Fibroblast of lung (primary cell): ENCODE measurements at places on chromosomes 1 and 21. TPM values are rescaled to one million over a fixed set of nuclear protein-coding genes. Genes with fewer than 3 reads are reported as not detected.

OLIG2 gene
- total RNA-seq = not detected in 2 replicates

ARHGEF19 gene
- 3.3 and 3.6 TPM in 2 replicates for total RNA-seq

PSMA5 gene
- 39.0 and 41.0 TPM in 2 replicates for total RNA-seq

CCDC27 gene
- total RNA-seq = not detected in 2 replicates

PPFIA4 gene
- 4.3 and 4.6 TPM in 2 replicates for total RNA-seq

POU3F1 gene
- under 0.01 TPM in 1 of 2 replicates, not detected in the other for total RNA-seq

IFI44L gene
- total RNA-seq = 2.1 TPM in 2 replicates

GLRX2 gene
- total RNA-seq = 3.3 and 15.9 TPM in 2 replicates

MAN1C1 gene
- total RNA-seq = 14.6 and 17.7 TPM in 2 replicates

SLC35F3 gene
- not detected in 2 replicates for total RNA-seq

PGBD5 gene
- total RNA-seq = 0.17 and 0.51 TPM in 2 replicates

CFHR4 gene
- total RNA-seq = not detected in 2 replicates

GRCh38 chr1:215215846-215216245 is 133.3 kb downstream of the KCNK2 start:
- H3K36me3 ChIP-seq = no peaks in the 10 kb centered on the region
- no peaks in the 10 kb centered on the region for H3K27me3 ChIP-seq
- H3K4me3 ChIP-seq = no peak overlapping the region
- H3K4me1 ChIP-seq = no peaks in the 10 kb centered on the region
- no peak overlapping the region for H3K27ac ChIP-seq
- no peak for DNase-seq

GRCh38 chr1:17214876-17215544 is 10.1 kb downstream of the PADI1 start:
- no peaks in the 10 kb centered on the region for H3K4me1 ChIP-seq
- no peak for DNase-seq
- H3K27ac ChIP-seq = no peak overlapping the region
- no peak overlapping the region for H3K4me3 ChIP-seq
- H3K36me3 ChIP-seq = no peaks in the 10 kb centered on the region
- peaks cover 22% of the 10 kb centered on the region for H3K27me3 ChIP-seq

GRCh38 chr1:108828074-108828961 is 28.6 kb downstream of the AKNAD1 start:
- H3K4me3 ChIP-seq = no peak overlapping the region
- H3K36me3 ChIP-seq = no peaks in the 10 kb centered on the region
- H3K27ac ChIP-seq = peak overlapping the region; percentile 91
- peaks cover 24% of the 10 kb centered on the region for H3K4me1 ChIP-seq

DNA sequence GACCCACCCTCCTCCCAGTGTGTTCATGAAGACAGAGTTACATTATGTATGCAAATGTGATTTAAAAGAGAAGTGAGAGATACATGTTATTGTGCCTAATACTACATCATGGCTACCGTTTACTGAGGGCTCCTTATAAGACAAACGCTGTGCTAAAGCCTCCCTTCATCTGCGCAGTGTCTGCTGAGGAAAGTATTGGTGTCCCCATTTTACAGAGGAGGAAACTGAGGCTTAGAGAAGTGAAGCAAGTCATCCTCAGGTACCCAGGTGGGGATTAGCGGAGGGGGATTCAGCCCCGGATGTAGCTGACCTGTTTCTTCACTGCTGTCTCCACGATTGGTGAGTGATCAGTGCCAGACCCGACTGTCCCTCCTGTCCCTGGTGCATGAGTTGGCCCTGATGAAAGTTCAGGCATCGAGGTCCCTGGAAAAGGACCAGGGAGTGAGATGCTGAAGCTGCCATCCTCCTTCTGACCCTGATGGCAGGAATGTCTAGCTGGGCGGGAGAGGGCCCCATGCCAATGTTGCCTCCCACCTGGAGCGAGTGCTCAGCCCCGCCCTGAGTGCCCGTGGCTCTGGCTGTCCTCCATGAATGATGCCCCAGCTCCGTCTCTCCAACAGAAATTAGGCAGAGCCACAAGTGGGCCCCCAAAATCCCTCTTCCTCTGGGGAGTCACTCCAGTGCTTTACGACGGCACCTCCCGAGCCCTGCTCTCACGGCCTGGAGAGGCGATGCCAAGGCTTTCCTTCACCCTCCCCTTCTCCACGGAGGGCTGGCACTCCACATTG is 204.7 kb downstream of the KAZN start:
- no peaks in the 10 kb centered on the region for H3K27me3 ChIP-seq
- no peaks in the 10 kb centered on the region for H3K36me3 ChIP-seq
- DNase-seq = no peak

DNA sequence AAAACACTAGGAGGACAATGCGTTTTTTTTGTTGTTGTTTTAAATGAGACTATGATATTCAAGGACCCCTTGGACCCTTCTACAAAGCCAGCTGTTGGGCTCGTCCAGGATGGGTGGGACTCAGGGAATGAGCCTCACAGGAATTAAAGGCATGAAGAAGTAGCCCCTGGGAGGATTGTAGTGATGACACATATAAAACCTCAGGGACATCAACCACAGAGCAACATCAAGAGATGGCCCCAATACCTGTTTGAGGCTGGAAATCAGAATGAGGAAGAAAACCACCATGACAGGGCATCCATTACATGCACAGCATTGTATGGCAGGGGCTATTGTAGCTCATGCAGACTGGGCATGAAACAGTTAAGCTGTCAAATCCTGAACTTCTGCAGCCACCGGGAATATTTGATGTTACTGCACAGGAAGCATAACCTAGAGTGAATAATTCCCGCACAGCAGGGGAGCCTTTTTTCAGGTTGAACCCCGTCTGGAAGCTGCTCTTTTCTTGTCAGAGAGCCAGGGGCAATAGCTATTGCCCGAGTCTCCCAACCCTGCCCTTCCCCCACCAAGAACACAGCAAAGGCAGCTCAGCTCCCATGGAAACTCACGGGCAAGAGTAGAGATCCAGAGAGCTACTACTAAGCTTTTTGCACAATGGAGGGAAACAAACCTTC is 140.2 kb upstream of the FGGY start:
- H3K36me3 ChIP-seq = no peaks in the 10 kb centered on the region
- H3K4me3 ChIP-seq = no peak overlapping the region
- H3K27ac ChIP-seq = no peak overlapping the region
- no peaks in the 10 kb centered on the region for H3K27me3 ChIP-seq
- peaks cover 7% of the 10 kb centered on the region for H3K4me1 ChIP-seq

GRCh38 chr1:219324629-219325367 is 151.1 kb downstream of the LYPLAL1 start:
- H3K36me3 ChIP-seq = no peaks in the 10 kb centered on the region
- H3K4me1 ChIP-seq = peaks cover 17% of the 10 kb centered on the region
- peak overlapping the region; percentile 58 for H3K27ac ChIP-seq
- no peak overlapping the region for H3K4me3 ChIP-seq

- peaks cover 1% of the 10 kb centered on the region for H3K36me3 ChIP-seq
- no peaks in the 10 kb centered on the region for H3K27me3 ChIP-seq
- H3K27ac ChIP-seq = no peak overlapping the region
- no peaks in the 10 kb centered on the region for H3K4me1 ChIP-seq
- DNase-seq = no peak
Measured at GRCh38 chr1:226981386-226981817, 41.3 kb downstream of the COQ8A start.

- no peaks in the 10 kb centered on the region for H3K4me1 ChIP-seq
- H3K36me3 ChIP-seq = no peaks in the 10 kb centered on the region
- DNase-seq = no peak
Measured at GRCh38 chr1:29388884-29389283, 152.6 kb downstream of the PTPRU start.

GRCh38 chr1:185402930-185403329 is 85.9 kb upstream of the IVNS1ABP start:
- no peaks in the 10 kb centered on the region for H3K27me3 ChIP-seq
- H3K4me3 ChIP-seq = no peak overlapping the region
- H3K27ac ChIP-seq = no peak overlapping the region

- no peak overlapping the region for H3K4me3 ChIP-seq
- DNase-seq = no peak
- H3K27ac ChIP-seq = no peak overlapping the region
- H3K4me1 ChIP-seq = peaks cover 29% of the 10 kb centered on the region
Measured at GRCh38 chr1:221714227-221715152, 27.4 kb downstream of the DUSP10 start.

DNA sequence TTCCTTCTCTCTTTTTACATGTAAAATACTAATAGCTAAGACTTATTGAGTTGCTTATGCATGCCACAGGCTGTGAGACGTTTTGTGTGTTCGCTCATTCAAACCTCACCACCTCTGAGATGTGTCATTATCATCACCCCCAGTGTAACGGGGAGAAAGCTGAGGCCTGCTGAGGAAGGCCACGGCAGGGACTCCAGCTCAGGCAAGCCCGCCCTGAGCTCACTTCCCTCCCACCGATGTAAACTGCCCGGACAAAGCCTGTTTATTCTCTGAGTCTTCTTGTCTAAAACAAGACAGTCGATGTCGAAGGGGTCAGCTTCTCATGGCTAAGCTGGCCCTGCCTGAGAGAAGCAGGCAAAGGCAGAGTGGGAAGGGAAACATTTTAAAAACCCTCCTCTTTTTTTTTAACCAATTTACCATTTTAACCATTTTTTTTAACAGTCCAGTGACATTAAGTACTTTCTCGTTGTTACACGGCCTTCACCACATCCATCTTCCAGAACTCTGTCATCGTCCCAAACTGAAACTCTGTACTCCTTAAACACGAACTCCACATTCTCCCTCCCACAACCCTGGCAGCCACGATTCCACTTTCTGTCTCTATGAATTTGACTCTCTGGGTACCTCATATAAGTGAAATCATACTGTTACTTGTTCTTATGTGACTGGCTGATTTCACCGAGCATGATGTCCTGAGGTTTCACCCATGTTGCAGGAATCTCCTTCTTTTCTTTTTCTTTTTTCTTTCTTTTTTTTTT is 204.8 kb upstream of the GALNT2 start:
- no peaks in the 10 kb centered on the region for H3K4me1 ChIP-seq
- H3K27ac ChIP-seq = no peak overlapping the region
- H3K27me3 ChIP-seq = no peaks in the 10 kb centered on the region
- no peak overlapping the region for H3K4me3 ChIP-seq
- peak; percentile 20 for DNase-seq

- peaks cover 5% of the 10 kb centered on the region for H3K4me1 ChIP-seq
Measured at GRCh38 chr1:108504447-108504846, 54.3 kb downstream of the NBPF6 start.

- no peaks in the 10 kb centered on the region for H3K36me3 ChIP-seq
- H3K4me3 ChIP-seq = no peak overlapping the region
- no peak overlapping the region for H3K27ac ChIP-seq
- H3K27me3 ChIP-seq = peaks cover 45% of the 10 kb centered on the region
- no peak for DNase-seq
Measured at GRCh38 chr1:20367626-20368025, 77.0 kb downstream of the VWA5B1 start.

DNA sequence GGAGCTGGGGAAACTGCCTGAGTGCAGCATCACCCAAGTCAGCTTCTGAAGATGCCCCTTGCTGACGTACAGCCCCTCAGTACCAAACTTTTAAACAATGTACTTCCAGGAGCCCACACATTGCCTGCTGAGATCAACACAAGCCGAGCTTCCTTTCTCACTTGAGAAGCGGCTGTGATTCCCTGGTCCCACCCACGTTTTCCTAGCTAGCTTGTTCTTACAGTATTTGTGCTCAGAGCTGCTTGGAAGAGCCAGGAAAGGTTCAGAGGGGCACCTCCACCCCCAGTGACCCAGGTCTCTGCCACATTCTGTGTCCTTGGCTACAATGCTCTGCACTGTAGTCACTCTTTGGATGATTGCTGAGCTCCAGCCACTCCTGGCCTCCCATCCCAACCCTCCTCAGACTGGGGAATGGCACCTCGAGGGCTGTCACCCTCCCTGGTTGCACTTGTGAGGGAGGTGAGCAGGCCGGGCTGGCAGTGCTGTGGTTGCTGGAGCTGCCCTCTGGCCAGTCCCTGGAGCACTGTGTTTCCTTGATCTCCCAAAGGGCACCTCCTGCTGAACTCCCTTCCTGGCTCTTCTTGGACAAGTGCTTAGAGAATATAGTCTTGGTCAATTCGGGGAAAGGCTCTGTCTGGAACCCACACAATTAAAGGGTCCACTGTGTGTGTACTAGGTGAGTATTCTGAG is 355.1 kb downstream of the AJAP1 start:
- no peaks in the 10 kb centered on the region for H3K4me1 ChIP-seq
- H3K27me3 ChIP-seq = no peaks in the 10 kb centered on the region
- no peak overlapping the region for H3K27ac ChIP-seq
- no peaks in the 10 kb centered on the region for H3K36me3 ChIP-seq
- no peak for DNase-seq
- no peak overlapping the region for H3K4me3 ChIP-seq

- DNase-seq = no peak
- no peaks in the 10 kb centered on the region for H3K27me3 ChIP-seq
- H3K4me1 ChIP-seq = peaks cover 49% of the 10 kb centered on the region
- no peak overlapping the region for H3K27ac ChIP-seq
- H3K36me3 ChIP-seq = no peaks in the 10 kb centered on the region
Measured at GRCh38 chr1:201758499-201759050, 70.4 kb upstream of the IPO9 start.

DNA sequence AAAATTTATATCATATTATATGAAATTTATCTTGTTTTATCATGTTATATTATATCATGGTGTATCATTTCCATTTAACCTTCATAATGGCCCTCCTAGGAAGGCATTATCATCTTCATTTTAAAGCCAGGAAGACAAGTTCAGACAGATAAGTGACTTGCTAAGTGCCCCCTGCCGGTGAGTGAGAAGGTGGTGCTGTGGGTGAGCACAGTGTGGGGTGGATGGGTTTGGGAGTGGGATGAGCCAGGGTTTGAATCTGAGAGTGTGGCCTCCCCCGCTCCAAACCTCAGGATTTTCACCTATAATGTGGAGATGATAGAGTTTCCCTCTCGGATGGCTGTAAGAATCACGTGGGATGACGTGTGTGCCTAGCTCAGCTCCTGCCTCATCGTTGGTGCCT is 108.7 kb upstream of the IGSF21 start:
- H3K4me1 ChIP-seq = no peaks in the 10 kb centered on the region
- no peaks in the 10 kb centered on the region for H3K27me3 ChIP-seq
- no peak for DNase-seq

DNA sequence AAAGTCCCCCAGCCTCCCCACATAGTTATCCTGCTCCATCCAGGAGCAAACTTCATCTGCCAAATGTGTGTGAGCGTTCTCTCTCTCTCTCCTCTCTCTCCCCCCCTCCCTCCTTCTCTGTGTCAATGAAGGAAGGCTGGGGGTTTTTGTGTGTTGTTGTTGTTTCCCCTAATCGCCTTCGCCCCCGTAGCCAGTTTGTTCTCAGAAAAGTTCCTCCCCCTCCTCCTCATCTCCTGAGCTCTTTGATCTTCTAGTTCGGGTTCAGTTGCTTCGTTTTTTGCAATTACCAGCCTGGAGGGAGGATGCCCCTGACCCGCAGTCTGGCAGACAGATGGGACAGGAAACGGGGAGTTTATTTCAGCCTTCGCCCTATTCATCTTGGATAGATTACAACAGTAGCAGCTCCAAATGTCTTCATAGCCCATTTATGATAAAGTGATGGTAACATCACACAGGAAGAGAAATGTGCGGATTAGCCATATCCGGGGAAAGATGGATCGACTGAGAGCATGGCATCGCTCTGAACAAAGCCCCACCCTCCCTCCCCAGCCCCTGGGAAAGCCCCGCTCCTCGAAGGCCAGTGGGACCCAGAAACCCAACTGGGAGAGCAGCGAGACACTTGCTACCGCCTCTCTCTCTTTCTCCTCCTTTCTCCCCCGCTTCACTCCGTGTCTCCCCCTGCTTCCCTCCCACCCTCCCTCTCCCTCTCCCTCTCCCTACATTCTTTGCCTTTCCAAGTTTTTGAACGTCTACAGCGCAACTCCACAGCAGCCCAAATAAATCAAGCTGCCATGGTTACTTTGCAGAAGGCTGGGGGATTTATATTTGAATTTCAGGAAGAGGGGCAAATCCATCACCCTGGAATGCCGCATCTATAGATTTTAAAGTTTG is 139.7 kb upstream of the ARHGEF16 start:
- DNase-seq = peak; percentile 82
- H3K27ac ChIP-seq = peak overlapping the region; percentile 99
- H3K4me1 ChIP-seq = peaks cover 23% of the 10 kb centered on the region
- no peaks in the 10 kb centered on the region for H3K27me3 ChIP-seq
- no peak overlapping the region for H3K4me3 ChIP-seq
- no peaks in the 10 kb centered on the region for H3K36me3 ChIP-seq
